ENCODE measurements at places on chromosomes 3 and 15. TPM values are rescaled to one million over a fixed set of nuclear protein-coding genes. Genes with fewer than 3 reads are reported as not detected.

Gene RAB6B
- polyA plus RNA-seq: 1.4 TPM

Gene KLHL40
- polyA plus RNA-seq: not detected

Gene SERPINI2
- not detected for polyA plus RNA-seq

Gene SLC2A2
- polyA plus RNA-seq: not detected

Gene PCLAF
- polyA plus RNA-seq: 60.5 TPM

Gene DAZL
- polyA plus RNA-seq: not detected

Gene ALDH1A2
- not detected for polyA plus RNA-seq

Data from IMR-90 (cell line).